ENCODE measurements at places on chromosomes 11 and 22. TPM values are rescaled to one million over a fixed set of nuclear protein-coding genes. Genes with fewer than 3 reads are reported as not detected.

ABCC8 gene
- total RNA-seq: not detected

CST6 gene
- total RNA-seq: 0.50 TPM

ZFTA gene
- 4.1 TPM for total RNA-seq

CRYBA4 gene
- not detected for total RNA-seq

PEX16 gene
- 35.2 TPM for total RNA-seq

CEND1 gene
- 0.25 TPM for total RNA-seq

NLRP6 gene
- total RNA-seq: 3.3 TPM

BDNF gene
- not detected for total RNA-seq

PKDREJ gene
- not detected for total RNA-seq

KRTAP5-9 gene
- total RNA-seq: not detected

MMP13 gene
- not detected for total RNA-seq

P2RX6 gene
- total RNA-seq: 0.25 TPM

FAM181B gene
- not detected for total RNA-seq

TEX54 gene
- not detected for total RNA-seq

SYT13 gene
- not detected for total RNA-seq

SCGB1C1 gene
- total RNA-seq: not detected

SPDYC gene
- total RNA-seq: not detected

SHANK3 gene
- 0.22 TPM for total RNA-seq

TMEM191B gene
- total RNA-seq: 1.2 TPM

KCNJ4 gene
- total RNA-seq: not detected

RAG1 gene
- 0.16 TPM for total RNA-seq

BCR gene
- 32.0 TPM for total RNA-seq

AMBRA1 gene
- total RNA-seq: 24.1 TPM

PHLDA2 gene
- 3.7 TPM for total RNA-seq

FUT4 gene
- total RNA-seq: 3.9 TPM

SLC29A2 gene
- total RNA-seq: 11.8 TPM

TMEM191C gene
- 2.7 TPM for total RNA-seq

DNAJB7 gene
- not detected for total RNA-seq

MPEG1 gene
- not detected for total RNA-seq

KCNE3 gene
- not detected for total RNA-seq

TBX10 gene
- total RNA-seq: not detected

SERHL2 gene
- total RNA-seq: 1.4 TPM

AKIP1 gene
- 28.2 TPM for total RNA-seq

UBASH3B gene
- total RNA-seq: 40.6 TPM

C11orf42 gene
- total RNA-seq: not detected

HYLS1 gene
- 5.2 TPM for total RNA-seq

NRIP3 gene
- 1.1 TPM for total RNA-seq

SLC22A6 gene
- total RNA-seq: not detected

PKP3 gene
- total RNA-seq: 0.18 TPM

GRM5 gene
- not detected for total RNA-seq

BLID gene
- not detected for total RNA-seq

NOX4 gene
- total RNA-seq: not detected

DGCR6 gene
- total RNA-seq: 0.88 TPM

DRAP1 gene
- 135 TPM for total RNA-seq

LMO1 gene
- not detected for total RNA-seq

LRP4 gene
- total RNA-seq: 0.45 TPM

APOL4 gene
- total RNA-seq: 0.18 TPM

RFPL3 gene
- total RNA-seq: not detected

SLC35F2 gene
- 26.8 TPM for total RNA-seq

OR4A16 gene
- total RNA-seq: not detected
